Activated CD4-positive, alpha-beta T cell treated with anti-CD3 and anti-CD28 coated beads for 24 hours (primary cell): ENCODE measurements at places on chromosomes 7 and 10.
A peak's percentile ranks its signal among the peaks of the same experiment; 100 is the strongest.

GRCh38 chr7:107728276-107728675 lies 15.7 kb upstream of the CBLL1 start:
- DNase-seq: no peak

DNA sequence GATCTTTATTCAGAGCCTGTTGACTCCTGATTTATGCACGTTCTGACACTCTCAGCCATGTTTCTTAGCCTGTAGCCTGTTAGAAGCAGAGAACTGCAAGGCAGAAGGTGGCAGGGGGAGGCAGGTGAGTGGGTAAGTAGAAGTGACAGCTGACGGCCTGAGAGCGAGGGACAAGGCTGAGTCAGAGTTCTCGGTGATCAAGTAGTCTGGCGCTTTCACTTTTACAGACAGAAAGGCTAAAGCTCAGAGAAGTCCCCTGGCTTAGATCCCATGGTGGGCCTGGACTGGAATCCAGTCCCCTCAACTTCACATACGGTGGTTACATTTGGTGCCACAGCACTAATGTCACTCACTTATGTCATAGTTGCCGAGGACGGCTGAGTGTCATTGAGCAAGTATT lies 139.0 kb downstream of the TACC2 start:
- DNase-seq: no peak

GRCh38 chr7:45988405-45989057 lies 67.5 kb upstream of the IGFBP3 start:
- no peak for DNase-seq

DNA sequence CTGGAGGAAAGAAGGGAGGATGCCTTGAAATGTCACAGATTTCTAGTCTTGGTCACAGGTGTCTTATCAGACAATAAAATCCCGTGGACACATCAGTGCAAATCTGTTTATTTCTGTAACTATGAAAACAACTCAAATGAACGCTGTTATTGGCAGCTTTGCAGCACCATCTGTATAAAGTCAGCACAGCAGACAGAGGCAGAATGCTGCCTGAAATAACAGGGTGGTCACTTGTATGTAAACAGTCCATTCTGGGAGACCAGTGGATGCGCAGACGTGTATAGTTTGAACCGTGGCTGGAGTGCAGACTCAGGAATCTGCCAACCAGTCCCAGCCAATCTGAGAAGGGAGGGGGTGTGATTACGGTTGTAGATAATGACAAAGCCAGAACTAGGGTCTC lies 54.8 kb downstream of the SEC23IP start:
- DNase-seq: no peak

- DNase-seq: no peak
Measured at GRCh38 chr7:71229148-71229547, 97.2 kb downstream of the GALNT17 start.

DNA sequence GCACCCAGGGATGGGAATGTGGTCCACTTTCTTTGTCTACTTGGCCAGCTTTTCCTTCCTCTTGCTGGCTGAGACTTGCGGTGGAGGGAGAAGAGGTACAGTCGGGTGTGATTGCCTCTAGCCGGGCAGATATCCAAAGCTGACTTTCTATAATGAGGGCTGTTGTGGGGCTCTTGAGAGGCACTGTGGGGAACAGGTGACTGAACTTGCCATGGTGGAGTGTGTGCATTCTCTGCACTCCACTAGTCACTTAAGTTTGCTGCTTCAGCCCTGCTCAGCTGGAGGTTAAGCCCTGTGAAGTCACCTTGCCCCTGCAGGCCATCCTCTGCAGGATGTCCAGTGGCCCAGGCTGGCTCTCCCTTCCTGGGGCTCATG lies 116.6 kb downstream of the AOAH start:
- no peak for DNase-seq

DNA sequence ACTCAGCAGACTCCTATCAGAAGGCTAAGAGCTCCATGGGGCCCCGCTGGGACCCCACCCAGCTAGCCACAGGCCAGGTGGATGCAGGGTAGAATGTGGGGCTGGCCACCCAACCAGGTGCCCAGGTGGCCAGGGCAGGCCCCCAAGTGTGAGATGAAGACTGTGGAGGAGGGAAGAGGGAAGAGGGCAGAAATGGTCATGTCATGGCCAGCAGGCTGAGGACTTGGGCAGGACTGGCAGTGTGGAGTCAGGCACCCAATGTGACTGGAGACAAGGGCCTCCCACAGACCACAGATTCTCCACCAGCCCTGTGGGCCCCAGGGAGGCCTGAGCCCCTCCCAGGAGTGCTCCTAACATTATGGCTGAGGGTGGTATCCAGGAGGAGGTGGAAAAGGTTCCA lies 141.6 kb downstream of the TNS3 start:
- DNase-seq: no peak

- DNase-seq: no peak
Measured at GRCh38 chr10:88293651-88294230, 289.4 kb downstream of the RNLS start.

- DNase-seq: no peak
Measured at GRCh38 chr10:3146289-3146688, 26.3 kb downstream of the PITRM1 start.

DNA sequence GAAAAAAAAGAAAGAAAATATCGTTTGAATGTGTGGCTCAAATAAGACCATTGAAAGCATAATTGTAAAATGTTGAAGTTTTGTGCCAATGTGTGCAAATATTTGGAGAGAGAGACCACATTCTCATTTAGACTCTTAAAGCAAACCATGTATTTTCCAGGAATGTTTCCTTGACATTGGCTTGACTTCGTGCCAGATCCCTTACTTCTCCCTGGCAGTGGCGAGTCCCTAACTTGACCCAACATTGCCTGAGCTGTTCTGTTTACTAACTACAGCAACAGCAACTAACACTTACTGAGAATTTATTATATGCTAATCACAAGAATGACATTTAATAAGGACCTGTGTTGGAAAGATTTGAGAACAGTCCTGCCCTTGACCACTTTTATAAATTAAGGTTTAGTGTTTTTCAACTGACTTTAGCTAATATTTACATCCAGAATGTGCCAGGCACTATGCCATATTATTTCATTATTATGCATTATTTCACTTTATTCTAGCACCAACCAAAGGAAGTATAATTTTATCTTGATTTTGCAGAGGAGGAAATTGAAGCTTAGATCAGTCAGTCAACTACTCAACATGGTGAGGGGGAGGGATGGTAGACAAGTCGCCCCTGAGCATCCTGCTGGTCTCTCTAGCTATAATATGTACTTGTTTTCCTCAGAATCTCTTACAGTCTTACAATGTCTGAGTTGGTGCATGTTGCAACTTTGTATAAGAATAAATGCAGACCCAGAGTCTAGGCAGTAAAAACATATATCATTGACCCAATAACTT lies 29.7 kb downstream of the ZNF467 start:
- no peak for DNase-seq

DNA sequence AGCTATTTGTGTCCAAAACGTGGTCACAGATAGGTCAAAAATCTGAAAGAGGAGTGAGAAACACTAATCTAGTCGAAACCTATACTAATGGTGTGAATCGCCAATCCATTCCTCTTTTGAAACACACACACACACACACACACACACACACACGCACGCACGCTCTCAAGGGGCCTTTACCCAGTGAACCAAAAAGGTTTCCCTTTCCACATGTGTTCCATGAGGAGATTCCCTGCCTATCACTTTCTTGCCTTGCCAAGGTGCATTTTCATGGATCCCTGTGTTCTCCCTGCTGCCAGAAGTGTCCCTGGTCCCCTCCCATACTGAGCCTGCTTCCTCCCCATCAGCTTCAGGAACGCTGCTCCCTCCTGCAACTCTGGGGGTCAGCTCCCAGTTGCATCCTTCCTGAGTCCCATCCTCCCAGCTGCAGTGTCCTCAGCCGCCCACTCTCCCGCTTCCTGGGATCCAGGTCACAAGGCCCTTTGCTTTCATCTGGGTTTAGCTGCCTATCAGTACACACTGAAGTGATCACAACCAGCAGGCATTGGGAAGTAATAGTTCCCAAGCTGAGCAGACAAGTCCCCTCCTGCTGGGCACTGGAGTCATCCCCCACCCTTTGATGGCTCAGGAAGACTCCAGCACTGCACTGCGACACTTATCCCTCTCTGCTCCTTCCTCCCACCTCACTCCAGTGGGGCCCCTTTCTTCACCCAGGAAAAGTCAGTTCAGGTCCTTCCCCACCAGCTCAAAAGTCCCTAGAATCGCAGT lies 49.2 kb upstream of the KCNMA1 start:
- DNase-seq: no peak

DNA sequence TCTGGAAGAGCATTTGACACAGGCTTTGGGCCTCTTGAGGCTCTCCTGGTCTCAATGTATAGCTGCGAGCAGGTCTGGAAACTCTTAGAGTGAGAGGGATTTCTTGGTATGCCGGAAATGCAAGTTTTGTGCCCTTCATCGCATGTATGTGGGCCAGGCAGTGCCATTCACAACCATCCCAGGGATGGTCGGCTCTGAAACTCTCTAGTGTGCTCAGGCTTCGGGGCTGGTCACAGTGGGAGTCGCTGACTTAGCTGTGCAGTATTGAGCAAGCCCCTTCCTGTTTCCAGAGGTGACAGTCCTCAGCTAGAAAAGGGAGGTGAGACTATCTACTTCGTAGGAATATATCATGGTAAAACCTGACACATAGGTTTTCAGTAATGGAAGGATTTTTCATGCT lies 2.0 kb upstream of the AOAH start:
- DNase-seq: no peak

GRCh38 chr10:84583501-84583900 lies 255.1 kb downstream of the CCSER2 start:
- DNase-seq: no peak

GRCh38 chr7:2072798-2073197 lies 159.9 kb downstream of the MAD1L1 start:
- DNase-seq: no peak

DNA sequence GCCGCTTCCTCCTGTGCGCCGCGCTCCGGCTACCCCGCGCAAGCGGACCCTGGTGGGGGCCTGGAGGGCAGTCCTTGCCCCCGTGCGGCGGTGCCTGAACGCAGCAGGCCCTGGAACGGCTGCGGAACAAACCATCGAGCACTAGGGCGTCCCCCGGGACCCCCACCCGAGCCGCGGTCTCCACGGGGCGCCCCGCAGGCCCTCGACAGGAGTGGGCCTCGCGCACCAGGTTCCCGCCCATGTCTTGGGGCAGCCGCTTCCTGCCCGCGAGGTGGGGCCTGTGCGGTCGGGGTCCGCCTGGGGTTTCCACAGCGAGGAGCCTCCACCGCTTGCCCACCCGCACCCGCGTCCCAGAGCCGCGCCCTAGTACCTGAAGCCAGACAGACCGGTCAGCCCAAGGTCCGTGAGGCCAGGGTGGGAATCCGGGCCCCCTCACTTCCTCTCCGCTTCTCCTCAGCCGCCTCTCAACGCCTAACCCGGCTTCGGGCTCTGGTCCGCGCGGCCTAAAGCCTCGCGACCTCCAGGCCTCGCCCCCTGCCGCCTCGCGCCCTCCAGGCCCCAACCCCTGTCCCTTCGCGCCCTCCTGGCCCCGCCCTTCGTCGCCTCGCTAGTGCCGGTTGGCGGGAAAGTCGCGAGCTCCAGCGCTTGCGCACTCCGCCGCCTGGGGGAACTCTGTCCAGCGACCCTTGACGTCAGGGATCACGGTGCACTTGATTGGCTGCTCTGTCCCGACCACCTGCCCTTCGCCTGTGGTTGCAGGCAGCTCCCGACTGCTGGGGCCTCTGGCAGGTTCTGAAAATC lies 7.0 kb upstream of the GBX1 start:
- DNase-seq: peak; percentile 15

DNA sequence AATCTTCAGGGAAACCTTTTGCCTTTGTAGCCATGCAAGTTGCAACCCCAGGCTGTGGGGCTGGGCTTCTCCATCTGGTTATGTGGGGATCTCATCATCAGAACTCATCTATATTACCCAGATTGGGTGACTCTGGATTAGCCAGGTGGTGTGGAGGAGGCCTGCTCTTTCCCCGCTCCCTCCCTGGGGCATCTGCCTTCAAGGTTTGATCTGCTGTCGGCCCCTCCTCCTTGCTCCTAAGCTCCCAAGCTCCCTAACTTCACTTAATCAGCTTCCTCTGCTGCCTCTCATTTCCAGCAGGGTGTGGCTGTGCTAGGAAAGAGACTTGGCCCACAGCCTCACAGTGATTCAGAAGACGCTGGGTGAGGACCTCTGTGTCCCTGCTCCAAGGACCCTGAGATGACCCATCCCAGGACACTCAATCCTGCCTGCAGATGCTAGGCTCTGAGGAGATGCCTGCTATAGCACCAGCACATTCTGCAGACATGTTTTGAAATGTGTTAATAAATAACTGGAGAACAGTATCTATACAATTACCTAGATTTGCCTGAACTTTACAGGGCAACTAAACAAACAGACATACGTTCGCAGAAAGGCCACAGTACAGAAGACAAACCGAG lies 392.1 kb upstream of the PODXL start:
- DNase-seq: no peak

DNA sequence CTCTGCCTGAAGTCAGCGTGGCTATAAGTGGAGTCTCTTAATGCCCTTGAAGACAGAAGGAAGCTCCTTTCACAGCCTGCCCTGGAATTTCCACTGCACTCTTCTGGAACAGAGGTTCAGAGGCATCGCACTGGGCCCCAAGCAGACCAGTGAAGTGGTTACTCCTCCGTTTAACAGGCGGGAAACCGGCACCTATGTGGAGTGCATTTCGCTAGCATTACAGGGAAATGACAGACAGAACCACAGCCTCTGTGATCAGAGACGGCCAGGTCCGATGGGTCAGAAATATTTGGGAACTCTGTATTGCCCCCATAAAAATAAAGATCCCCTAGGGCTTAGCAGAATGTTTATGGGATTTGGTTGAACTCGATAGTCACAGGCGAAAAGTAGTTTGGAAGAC lies 406.9 kb upstream of the PRKCQ start:
- DNase-seq: no peak

DNA sequence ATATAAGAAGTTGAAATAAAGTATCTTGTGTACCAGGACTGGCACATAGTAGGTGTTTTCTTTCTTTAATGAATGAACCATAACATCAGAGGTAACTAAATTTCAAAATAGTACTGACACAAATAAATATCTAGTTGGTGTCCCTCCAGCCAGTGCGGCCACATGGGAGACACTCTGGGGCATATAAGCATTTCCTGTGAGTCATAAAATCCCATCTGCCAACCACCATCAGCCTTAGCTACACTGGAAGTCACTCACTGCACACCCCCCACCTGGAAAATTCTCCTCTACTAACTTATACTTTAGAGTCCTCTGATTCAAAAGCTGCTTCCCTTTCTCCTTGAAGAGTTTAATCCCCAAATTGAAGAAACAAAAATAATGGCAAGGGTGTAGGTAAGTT lies 32.5 kb downstream of the DYDC1 start:
- DNase-seq: no peak

GRCh38 chr7:18858232-18858631 lies 259.2 kb downstream of the TWIST1 start:
- no peak for DNase-seq

DNA sequence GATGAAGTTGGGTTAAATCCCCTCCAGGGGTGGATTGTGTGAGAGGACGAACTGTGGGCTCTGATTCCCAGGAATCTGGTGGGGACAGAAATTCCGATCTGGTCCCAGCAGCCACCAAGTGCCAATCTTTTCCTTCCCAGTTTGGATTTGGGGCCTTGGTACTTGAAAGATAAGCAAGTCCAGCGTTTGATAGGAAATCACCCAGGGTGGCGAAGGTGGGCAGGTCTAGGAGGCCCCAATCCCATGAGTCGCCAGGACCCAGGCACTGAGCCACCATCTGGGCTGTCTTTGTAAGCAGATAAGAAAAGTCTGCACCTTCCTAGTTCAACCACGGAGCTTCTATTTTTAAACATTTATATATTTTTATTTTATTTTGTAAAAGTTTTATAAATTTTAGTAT lies 122.6 kb upstream of the LSM8 start:
- DNase-seq: no peak
